ENCODE measurements at places on chromosomes 7 and 10.

GRCh38 chr7:33550979-33551378, 354.4 kb upstream of the BMPER start:
- no peak for DNase-seq

GRCh38 chr10:15462253-15462897, 91.3 kb upstream of the FAM171A1 start:
- DNase-seq: no peak

DNA sequence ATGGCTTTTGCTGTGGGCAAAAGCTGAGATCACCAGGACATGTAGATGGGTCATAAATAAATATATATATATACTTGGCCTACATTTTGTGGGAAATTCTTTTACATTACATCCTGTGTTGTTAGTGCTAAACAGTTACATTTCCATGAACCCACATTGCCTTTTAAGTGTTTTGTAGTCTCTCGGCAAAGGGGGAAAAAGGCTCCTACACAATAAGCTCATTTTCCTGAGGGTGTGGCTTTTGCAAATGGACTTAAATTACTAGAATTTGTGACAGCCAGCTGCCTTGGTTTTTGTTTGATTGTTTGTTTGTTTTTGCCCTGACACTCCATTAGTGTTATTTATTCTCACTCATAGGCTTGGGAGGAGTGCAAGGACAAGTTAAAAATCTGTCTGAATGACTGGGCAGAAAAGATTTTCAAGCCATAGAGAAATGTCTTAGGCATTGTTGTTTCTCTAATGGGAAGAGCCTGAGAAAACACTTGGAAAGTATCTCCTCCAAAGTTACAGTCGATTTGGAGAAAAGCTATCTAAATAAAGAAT, 128.8 kb downstream of the DGKB start:
- no peak for DNase-seq

GRCh38 chr10:132519382-132520176, 18.0 kb upstream of the INPP5A start:
- no peak for DNase-seq

DNA sequence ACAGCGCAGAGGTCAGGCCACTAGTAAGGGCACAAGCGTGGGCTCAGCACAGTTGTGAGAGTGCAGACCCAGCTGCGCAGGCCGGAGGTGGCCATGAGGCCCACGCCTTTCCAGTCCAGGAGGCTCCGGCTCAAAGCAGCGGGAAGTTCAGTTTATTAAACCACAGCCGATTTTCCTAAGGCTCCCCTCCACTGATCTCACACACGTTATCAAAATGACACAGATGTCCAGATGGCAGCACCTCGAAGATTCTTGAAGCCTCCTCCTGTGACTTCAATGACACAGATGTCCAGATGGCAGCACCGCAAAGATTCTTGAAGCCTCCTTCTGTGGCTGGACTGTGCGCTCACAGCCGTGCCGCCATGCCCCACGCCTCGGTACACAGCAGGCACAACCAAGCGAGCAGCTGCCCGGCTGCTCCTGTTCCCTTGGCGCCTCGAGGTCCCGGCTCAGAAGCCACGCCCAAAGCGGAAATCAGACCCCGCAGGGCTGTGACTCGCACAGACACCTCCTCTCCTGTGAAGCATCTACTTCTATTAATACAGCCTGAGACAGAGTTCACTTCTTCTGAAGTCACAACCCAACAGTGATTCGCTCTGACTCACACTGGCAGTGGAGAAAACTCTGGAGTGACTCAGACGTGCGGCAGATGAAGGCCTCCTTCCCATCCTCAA, 122.7 kb downstream of the MAD1L1 start:
- DNase-seq: no peak

- DNase-seq: no peak
Observed at GRCh38 chr10:114239994-114240345, 916 bp downstream of the VWA2 start.

GRCh38 chr10:96765406-96766240, 45.3 kb upstream of the PIK3AP1 start:
- peak; percentile 60 for DNase-seq

GRCh38 chr7:45092931-45093235, 4.1 kb upstream of the NACAD start:
- no peak for DNase-seq

DNA sequence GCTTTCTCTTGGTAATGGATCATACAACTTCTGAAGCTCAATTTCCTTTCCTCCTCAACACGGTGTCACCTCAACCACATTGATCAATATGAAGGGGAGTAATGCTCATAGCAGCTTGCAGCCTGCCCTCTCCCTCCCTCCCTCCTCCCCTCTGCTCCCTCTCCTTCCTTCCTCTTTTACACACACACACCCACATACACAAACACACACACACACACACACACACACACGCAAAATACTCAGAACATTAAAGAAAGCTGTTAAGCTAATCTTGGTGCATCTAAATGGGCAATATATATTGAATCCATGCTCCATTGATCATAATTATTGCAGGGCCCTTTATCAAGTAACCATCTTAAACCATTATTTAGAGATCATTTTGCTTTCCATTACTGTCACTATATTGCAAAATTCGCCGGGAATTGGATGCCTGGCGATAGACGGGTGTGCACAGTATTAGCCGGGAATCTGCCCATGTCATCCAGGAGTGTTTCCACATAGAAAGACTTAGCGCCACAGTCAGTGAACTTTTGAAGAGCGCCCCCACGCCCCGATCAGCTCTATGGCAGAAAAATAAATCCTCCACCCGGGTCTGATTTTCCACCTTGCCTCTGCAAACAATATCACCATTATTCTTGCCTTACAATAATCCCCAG, 122.0 kb downstream of the PRLHR start:
- no peak for DNase-seq

- no peak for DNase-seq
Observed at GRCh38 chr7:100829150-100829716, 1.9 kb upstream of the EPHB4 start.

- DNase-seq: no peak
Observed at GRCh38 chr7:117012284-117012683, 59.0 kb downstream of the ST7 start.

GRCh38 chr7:85750454-85750949, 563.6 kb upstream of the SEMA3D start:
- DNase-seq: no peak

DNA sequence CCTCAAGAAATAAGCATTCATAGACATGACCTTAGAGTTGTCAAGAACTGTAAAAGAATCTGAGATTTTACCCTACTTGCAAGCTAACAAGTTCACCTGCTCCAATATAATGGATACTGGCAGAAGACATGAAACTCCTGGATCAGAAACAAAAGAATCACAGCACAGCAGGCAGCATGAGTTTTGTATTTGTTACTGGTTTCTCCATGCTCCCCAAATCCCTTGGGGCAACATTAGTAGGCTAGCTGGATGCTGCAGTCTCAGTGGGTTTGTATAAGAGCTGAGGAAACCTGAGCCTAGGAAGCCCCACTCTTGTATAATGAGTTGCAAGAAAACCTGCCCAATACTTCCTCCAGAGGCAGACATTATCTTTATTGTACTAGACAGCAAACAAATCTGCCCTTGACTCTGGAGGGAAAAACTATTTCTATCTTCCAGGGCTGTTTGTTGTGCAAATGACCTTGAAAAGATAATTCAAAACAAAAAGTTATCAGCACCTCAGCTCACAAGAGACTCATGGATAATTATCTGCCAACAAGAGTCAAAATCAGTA, 64.8 kb downstream of the ABLIM1 start:
- no peak for DNase-seq

DNA sequence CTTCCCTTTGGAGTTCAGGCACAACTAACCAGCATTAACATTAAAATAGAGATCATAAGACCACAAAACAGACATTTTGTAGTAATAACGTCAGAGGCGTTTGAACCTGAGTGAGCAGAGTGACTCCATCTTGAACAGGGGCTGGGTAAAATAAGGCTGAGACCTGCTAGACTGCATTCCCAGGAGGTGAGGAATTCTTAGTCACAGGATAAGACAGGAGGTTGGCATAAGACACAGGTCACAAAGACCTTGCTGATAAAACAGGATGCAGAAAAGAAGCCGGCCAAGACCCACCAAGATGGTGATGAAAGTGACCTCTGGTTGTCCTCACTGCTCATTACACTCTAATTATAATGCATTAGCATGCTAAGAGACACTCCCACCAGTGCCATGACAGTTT, 493.2 kb upstream of the AUTS2 start:
- DNase-seq: no peak

DNA sequence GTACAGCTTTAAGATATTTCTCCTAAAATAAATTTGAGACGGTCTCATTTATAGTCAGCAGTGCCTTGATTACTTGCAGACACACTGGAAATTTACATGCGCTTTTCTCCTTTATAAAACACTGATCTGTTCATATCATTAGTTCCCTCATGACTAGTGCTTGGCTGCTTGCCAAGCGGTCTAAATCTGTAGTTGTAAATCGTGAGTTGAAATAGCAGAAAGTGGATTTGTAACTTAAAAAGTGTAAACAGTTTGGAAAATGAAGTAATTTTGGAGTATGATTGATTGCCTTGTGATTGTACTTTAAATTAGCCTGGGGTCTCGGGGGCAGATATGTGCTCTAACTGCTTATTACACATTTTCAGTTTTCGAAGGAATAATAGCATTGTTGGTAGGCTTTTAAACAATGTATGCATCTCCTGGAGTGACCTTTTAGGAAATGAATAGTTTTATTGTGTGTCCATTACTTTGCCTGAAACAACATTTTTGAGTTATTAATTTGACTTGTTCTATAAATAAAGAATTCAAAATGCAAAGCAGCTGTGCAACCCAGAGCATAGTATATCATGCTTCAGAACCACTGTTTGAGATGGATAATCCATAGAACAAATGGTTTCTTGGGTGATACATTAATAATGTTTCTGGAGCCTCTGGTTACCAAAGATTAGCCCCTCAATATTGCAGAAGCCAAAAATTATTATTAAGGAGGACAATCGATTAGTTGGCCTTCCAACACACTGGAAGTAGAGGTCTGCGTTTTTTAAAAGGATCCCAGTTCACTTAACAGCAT, 73.3 kb downstream of the ARID5B start:
- DNase-seq: no peak

GRCh38 chr7:46972205-46972604, 609.7 kb downstream of the TNS3 start:
- no peak for DNase-seq

- DNase-seq: no peak
Observed at GRCh38 chr7:22633286-22633953, 93.6 kb upstream of the IL6 start.

DNA sequence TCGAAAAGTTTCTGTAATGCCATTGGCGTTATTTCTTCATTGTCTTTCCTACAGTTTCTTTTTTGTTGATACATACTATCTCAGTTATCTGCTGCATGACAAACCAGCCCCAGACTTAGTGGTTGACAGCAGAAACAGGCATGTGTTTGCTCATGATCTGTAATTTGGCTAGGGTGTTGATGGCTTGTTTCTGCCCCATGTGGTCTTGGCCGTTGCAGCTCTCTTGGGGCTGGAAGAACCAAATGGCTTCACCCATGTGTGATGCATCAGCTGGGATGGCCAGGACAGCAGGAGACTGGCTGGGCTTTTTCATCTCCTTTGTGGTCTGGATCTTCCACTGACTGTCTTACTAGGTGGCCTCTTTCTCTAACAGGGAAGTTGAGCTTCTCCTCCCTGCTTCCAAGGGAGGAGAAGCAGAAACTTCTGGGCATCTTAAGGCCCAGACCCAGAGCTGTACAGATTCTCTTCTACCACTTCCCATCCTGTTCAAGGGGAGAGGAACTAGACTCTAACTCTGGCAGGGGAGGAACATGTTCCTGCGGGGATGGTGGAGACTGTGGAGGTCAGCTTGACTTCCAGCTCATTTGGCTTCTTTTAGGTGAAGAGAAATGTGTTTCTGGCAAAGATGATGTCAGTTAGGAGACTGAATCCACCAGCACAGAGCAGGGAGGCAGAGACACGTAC, 89.3 kb downstream of the FANK1 start:
- DNase-seq: no peak

DNA sequence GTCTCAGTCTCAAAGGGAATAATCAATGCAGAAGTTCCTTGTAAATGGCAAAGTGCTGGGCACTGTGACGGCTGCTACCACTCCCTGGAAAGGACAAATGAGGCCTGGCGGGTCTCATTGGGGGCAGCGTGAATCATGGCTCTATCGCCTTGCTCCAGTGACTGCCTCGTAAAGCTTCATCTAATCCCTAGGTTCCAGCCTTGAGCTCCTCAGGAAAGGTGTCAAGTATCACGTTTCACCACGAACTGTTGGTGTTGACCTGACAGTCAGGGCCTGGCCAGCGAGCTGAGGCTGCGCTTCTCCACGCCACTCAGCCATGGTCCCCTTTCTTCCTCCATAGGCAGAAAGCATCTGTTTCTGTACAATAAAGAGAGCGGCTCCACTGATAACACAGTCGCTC, 126.7 kb upstream of the ZNF32 start:
- DNase-seq: no peak

DNA sequence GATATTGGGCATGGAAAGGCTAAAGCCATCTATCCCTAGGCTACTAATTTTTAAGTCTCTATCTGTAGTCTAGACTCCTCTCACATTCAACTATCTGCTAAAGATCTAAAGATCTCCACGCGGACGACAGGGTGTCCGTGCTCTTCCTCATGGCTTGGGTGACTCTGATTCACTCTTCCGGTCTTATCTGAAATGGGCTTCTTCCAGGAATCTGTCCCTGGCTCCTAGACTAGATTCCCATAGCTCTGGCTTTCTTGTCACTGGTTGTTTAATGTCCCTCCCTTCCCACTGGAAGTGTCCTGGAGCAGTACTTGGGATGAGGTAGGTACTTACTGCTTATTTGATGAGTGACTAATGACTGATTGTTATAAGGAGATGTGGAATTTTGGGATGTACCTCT, 62.0 kb upstream of the PODXL start:
- no peak for DNase-seq

DNA sequence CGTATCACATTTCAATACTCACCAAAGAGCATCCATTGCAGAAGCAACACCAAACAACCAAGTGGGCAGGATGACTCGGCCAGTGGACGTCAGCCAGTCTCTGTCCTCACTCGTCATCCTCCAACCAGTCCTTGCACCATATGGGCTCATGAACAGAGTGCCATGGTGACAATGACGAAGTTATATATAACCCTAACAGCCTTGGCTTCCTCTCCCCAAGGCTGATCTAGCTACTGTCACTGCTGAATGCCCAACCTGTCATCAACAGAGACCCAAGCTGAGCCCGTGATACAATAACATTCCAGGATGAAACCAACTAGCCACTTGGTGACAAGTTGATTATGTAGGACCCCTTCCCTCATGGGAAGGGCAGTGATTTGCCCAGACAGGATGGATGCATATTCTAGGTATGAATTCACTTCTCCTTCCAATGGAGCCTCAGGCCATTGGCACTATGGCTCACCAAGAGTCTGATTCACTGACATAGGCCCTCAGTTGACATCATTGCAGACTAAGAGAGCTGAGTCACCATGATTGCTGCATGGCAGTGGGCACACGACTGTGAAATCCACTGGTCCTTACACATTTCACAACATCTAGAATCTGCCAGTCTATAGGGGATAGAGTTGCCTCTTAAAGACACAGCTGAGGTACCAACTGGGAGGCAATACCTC, 26.3 kb upstream of the PPIF start:
- DNase-seq: no peak

- no peak for DNase-seq
Observed at GRCh38 chr7:158424011-158424410, 163.6 kb downstream of the PTPRN2 start.

- no peak for DNase-seq
Observed at GRCh38 chr7:151251689-151252560, 3.4 kb upstream of the SMARCD3 start.

GRCh38 chr7:123440101-123440548, 94.3 kb downstream of the IQUB start:
- no peak for DNase-seq
